ENCODE measurements at places on chromosomes 5 and 9. TPM values are rescaled to one million over a fixed set of nuclear protein-coding genes. Genes with fewer than 3 reads are reported as not detected.

DNA sequence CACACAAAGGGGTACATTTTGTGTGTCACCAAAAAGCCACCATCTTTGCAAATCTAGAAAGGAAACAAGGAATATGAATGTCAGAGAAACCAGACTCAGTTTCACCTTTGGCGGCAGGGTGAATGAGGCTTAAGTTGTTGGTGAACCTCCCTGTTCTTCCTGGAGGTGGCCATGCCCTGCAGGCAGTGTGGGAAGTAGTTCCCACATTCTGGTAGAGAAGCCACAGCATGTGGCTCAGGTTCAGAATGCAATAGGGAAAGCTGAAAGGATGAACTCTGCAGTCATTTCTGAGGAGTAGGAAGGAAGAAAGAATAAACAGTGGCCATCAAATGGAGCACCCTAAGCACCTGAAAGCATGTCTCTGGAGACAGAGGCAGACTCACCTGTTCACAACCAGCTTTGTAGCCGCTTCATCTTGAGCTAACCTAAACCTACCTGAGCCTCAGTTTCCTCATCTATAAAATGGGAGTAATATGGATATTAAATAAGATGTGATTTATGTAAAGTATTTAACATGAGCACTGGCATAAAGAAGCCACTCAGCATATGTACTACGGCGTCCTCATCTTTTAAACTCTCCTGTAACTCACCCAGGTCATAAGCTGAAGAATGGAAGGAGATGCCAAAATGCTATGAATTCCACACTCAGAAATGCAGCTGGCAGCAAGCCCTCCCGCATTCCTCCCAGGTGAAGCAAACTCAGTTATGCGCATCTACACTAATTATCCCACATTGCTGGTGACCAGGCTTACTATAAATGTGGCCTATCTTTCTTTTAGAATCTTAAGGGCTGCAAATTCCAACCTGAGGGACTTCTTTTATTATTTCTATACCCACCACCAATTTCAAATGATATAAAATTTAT lies 86.0 kb downstream of the ZNF608 start:
- no peaks in the 10 kb centered on the region for H3K36me3 ChIP-seq
- H3K4me3 ChIP-seq: no peak overlapping the region
- H3K4me1 ChIP-seq: peaks cover 71% of the 10 kb centered on the region

Gene AMBP
- total RNA-seq: not detected

DNA sequence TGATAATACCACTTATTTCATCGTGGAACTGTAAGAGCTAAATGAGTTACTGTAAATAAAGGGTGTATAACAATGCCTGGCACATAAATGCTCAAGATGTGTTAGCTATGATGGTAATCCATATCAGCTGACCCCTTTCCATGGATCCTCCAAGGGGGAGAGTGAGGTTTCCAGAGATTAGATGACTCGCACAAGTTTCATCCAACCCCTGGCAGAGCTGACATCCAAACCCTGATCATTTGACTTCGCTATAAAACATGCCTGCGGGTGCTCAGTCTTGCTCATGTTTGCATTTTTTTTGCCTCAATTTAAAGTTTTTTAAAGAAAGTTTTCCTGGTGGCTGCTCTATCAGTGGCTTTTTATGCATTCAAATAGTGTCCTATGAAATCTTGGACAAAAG lies 145.7 kb upstream of the SMIM23 start:
- peaks cover 14% of the 10 kb centered on the region for H3K4me1 ChIP-seq
- no peaks in the 10 kb centered on the region for H3K36me3 ChIP-seq
- no peak for DNase-seq
- peak overlapping the region; percentile 85 for H3K27ac ChIP-seq

DNA sequence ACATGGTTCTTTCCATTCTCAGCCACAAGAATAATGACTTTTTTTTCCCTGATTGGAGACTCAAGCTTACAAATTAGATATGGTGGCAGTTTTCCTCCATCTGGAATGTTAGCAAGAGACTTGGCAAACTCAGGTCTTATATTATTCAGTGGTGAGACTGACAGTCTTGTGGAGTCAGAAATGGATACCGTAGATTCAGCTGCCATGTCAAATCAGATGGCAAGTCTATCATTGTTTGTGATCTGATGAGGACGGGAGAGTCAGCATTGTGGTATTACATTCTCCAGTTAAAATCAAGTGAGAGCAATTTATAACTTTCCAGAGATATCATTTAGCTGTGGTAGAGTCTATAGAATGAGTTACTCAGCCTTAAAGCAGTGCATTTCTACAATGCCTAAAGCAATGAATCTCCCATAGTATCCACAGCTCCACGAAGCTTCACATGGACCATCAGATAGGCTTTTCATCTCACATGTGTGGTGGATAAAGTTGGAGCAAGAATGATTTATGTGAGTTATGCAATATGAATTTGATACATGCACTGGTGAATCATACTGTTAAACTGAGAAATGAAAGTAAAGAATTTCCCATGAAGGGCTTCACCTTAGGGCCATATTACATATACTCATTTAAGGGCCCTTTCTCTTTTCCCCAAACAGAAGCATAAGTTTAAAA lies 430.6 kb downstream of the ZNF608 start:
- no peaks in the 10 kb centered on the region for H3K4me1 ChIP-seq
- H3K27me3 ChIP-seq: no peaks in the 10 kb centered on the region
- no peak overlapping the region for H3K4me3 ChIP-seq
- H3K36me3 ChIP-seq: no peaks in the 10 kb centered on the region
- no peak overlapping the region for H3K27ac ChIP-seq

Gene LCN9
- not detected for total RNA-seq

DNA sequence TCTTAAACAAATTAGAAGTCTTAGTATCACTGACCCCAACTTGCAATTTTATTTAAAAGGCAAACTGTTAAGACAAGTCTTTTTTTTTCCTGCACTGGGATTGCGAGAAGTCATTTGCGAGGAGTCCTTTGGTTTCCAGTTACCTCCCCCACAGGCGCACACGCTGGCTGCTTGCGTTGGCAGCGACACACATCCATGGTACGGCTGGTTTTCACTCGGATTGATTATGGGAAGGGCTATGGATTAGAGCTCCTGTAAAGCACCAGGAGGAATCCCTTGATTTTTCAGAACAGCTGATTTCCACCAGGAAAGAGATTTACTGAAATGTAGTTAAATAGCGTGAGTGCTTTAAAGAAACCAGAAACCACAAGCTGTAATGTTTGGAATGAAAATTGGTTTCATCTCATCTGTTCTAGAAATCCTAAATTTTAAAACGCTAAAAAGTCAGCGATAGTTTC lies 737 bp downstream of the SLC1A3 start:
- H3K36me3 ChIP-seq: no peaks in the 10 kb centered on the region
- no peaks in the 10 kb centered on the region for H3K4me1 ChIP-seq
- H3K27me3 ChIP-seq: peaks cover 5% of the 10 kb centered on the region
- H3K27ac ChIP-seq: peak overlapping the region; percentile 87
- peak; percentile 51 for DNase-seq

DNA sequence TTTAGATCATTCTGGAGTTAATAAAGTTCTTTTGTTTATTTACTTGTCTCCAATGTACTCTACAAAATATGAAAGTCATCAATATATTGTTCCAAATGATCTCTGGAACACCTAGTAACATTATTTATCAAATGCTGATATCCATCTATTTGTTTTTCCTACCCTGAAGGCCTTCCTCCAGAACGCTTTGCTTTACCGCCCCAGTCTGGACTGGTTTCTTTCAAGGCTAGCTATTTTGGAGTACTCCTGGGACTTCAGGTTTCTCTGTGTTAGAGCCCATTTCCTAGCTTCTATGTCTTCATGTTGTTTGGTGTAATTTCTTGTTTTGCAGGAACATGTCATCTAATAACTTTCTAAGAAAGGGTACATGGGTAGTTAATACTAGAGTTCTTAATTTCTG lies 9.6 kb downstream of the HCN1 start:
- no peaks in the 10 kb centered on the region for H3K27me3 ChIP-seq
- DNase-seq: no peak
- no peaks in the 10 kb centered on the region for H3K4me1 ChIP-seq
- H3K4me3 ChIP-seq: no peak overlapping the region
- H3K27ac ChIP-seq: no peak overlapping the region

DNA sequence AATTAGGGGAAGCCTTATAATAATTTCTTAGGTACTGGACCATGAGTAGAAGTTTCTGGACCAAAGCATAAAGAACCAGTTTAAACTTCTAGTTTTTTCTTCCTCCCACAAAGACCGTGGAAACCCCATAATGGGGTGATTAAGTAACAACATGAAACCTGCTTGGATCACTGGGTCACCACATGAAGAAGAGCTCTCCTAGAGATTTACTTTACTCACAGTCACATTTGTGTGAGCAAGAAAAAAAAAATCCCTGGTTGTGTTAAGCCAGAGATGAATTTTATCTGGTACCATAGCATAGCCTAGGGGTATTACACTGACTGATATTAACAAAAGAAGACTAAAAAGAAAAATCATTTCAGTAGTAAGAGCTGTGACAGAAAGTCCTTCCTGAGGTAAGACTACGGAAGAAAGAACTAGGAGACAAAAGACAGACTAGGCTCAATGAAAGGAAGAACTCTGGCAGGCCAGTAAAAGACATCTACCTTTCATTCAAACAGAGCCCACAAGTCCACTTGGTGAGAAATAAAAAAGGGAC lies 15.2 kb downstream of the OTP start:
- H3K27me3 ChIP-seq: peaks cover 95% of the 10 kb centered on the region
- no peaks in the 10 kb centered on the region for H3K4me1 ChIP-seq
- H3K27ac ChIP-seq: no peak overlapping the region
- no peak overlapping the region for H3K4me3 ChIP-seq
- no peaks in the 10 kb centered on the region for H3K36me3 ChIP-seq

Gene CCL27
- not detected for total RNA-seq

GRCh38 chr9:91896513-91897121 lies 53.4 kb downstream of the ROR2 start:
- H3K27ac ChIP-seq: no peak overlapping the region
- H3K4me1 ChIP-seq: peaks cover 5% of the 10 kb centered on the region
- DNase-seq: peak; percentile 42
- peaks cover 3% of the 10 kb centered on the region for H3K27me3 ChIP-seq
- no peak overlapping the region for H3K4me3 ChIP-seq
- no peaks in the 10 kb centered on the region for H3K36me3 ChIP-seq

- H3K36me3 ChIP-seq: no peaks in the 10 kb centered on the region
- H3K4me3 ChIP-seq: no peak overlapping the region
- H3K27me3 ChIP-seq: no peaks in the 10 kb centered on the region
- no peaks in the 10 kb centered on the region for H3K4me1 ChIP-seq
- no peak overlapping the region for H3K27ac ChIP-seq
- no peak for DNase-seq
These were observed 9.3 kb downstream of the CDO1 start for GRCh38 chr5:115806986-115807653.

Gene DCAF10
- total RNA-seq: 14.2 TPM

GRCh38 chr5:67173959-67174358 lies 22.6 kb downstream of the CD180 start:
- H3K4me3 ChIP-seq: no peak overlapping the region
- no peaks in the 10 kb centered on the region for H3K36me3 ChIP-seq
- DNase-seq: no peak

- H3K27ac ChIP-seq: no peak overlapping the region
- no peaks in the 10 kb centered on the region for H3K27me3 ChIP-seq
- H3K4me1 ChIP-seq: no peaks in the 10 kb centered on the region
- no peak overlapping the region for H3K4me3 ChIP-seq
- DNase-seq: peak; percentile 31
These were observed 6.0 kb upstream of the ZDHHC11 start for GRCh38 chr5:856531-857425.

Gene IL3
- total RNA-seq: not detected

GRCh38 chr9:108850293-108850897 lies 5.4 kb downstream of the ACTL7B start:
- H3K4me3 ChIP-seq: no peak overlapping the region
- no peak for DNase-seq
- H3K27ac ChIP-seq: no peak overlapping the region

- no peak overlapping the region for H3K4me3 ChIP-seq
- H3K4me1 ChIP-seq: no peaks in the 10 kb centered on the region
- no peak overlapping the region for H3K27ac ChIP-seq
- DNase-seq: no peak
These were observed 109.1 kb upstream of the RPS23 start for GRCh38 chr5:82387001-82387818.

- H3K36me3 ChIP-seq: no peaks in the 10 kb centered on the region
- H3K4me1 ChIP-seq: no peaks in the 10 kb centered on the region
- H3K27me3 ChIP-seq: no peaks in the 10 kb centered on the region
- no peak overlapping the region for H3K4me3 ChIP-seq
- H3K27ac ChIP-seq: no peak overlapping the region
These were observed 140.2 kb upstream of the SGCD start for GRCh38 chr5:156186760-156187159.

Gene MAST4
- 88.8 TPM for total RNA-seq

DNA sequence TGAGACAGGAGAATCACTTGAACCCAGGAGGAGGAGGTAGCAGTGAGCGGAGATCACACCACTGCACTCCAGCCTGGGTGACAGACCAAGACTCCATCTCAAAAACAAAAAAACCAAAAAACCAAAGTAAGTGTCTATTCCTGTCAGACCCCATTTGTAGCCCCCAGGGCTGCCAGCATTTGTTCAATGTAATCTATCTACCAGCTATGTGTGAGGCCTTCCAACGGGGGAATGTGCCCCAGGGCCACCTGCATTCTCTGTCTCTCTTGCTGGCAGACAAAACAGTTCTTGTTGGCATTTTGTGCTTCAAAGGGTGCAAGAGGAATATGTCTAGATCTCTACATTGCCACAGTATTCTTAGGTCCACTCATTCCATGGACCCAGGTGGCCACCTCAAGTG lies 34.1 kb downstream of the CD14 start:
- no peaks in the 10 kb centered on the region for H3K36me3 ChIP-seq
- H3K4me3 ChIP-seq: no peak overlapping the region
- no peak overlapping the region for H3K27ac ChIP-seq
- no peaks in the 10 kb centered on the region for H3K27me3 ChIP-seq

Gene FKBP15
- 16.2 TPM for total RNA-seq

Gene PCDHGB6
- total RNA-seq: 7.8 TPM

Gene UNC5A
- 0.10 TPM for total RNA-seq

DNA sequence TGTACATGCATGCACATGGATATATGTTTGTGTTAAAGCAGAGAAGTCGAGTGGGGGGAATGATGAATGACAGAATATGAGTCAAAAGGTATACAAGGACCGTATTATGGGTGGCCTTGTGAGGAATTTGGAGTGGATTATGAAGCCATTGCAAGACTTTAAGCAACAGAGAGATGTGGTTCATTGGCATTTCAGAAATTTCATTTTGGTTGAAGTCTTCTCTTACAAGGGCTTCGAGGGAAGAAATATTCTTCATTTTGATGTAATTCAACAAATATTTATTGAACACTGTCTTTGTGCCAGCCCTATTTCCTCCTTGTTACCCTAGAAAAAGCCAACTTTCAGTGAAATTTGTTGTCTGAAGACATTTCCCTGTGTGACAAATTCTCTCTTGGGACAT lies 83.9 kb upstream of the SLCO6A1 start:
- H3K27me3 ChIP-seq: no peaks in the 10 kb centered on the region
- H3K4me1 ChIP-seq: no peaks in the 10 kb centered on the region
- no peaks in the 10 kb centered on the region for H3K36me3 ChIP-seq

GRCh38 chr5:97193355-97193688 lies 10.3 kb upstream of the RIOK2 start:
- H3K4me1 ChIP-seq: no peaks in the 10 kb centered on the region
- no peaks in the 10 kb centered on the region for H3K36me3 ChIP-seq
- no peak for DNase-seq
- H3K27me3 ChIP-seq: no peaks in the 10 kb centered on the region
- no peak overlapping the region for H3K4me3 ChIP-seq
